Stimulated activated CD8-positive, alpha-beta memory T cell treated with anti-CD3 and anti-CD28 coated beads, Interleukin-7, amount 100 ng/mL, for 24 hours (primary cell): ENCODE measurements at places on chromosomes 13 and 19.

- no peak for DNase-seq
These were observed 1.7 kb upstream of the RASIP1 start for GRCh38 chr19:48742096-48742495.

DNA sequence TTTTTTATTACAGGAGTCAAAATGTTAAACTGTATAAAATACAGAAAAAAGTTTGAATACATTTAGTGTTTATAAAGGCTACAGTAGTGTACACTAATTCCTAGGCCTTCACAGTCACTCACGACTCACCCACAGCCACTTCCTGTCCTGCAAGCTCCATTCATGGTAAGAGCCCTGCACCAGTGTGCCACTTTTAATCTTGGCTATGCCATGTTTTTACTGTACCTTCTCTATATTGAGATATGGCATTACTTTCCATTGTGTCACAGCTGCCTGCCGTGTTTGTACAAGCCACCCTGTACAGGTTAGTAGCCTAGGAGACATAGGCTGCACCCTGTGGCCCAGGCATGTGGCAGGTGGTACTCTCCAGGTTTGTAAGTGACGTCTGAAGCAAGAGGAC lies 32.1 kb downstream of the C1QTNF9 start:
- no peak for DNase-seq

GRCh38 chr13:35764326-35765015 lies 288.0 kb upstream of the MAB21L1 start:
- no peak for DNase-seq

DNA sequence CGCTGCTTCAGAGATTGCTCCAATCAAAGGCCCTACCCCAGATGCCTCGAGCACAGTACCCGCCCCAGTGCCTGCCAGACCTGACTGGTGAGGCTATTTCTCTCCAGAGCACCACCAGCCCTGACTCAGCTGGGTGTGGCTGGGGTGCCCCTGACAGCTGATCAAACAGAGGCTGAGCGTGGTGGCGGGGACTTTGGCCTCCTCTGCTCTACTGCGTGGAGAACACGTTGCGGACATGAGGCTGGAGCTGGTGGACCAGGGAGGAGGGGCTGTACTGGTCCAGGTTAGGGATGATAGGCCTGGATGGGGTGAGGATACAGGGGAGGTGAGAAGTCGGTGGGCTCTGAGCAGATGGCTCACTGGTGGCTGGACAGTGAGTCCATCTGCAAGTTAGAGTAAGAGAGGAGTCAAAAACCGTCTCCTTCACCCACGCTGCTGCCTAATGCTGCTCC lies 3.5 kb upstream of the DOCK6 start:
- no peak for DNase-seq

- DNase-seq = no peak
These were observed 10.5 kb downstream of the STOML3 start for GRCh38 chr13:38979891-38980749.

- DNase-seq = no peak
These were observed 16.1 kb downstream of the ZNF562 start for GRCh38 chr19:9658769-9659168.

- no peak for DNase-seq
These were observed 1.9 kb downstream of the COX6B2 start for GRCh38 chr19:55352549-55353145.

- no peak for DNase-seq
These were observed at the start of gene KLK1 for GRCh38 chr19:50823389-50824042. Gene KLK1 (minus strand): TSS chr19:50823787. CDS start chr19:50823748, 39 bp downstream.

- DNase-seq = no peak
These were observed 18.9 kb upstream of the CLDN10 start for GRCh38 chr13:95533545-95534160.

- DNase-seq = no peak
These were observed 19.4 kb downstream of the CLDN10 start for GRCh38 chr13:95571941-95572340.

GRCh38 chr13:113425941-113426590 lies 27.2 kb downstream of the ADPRHL1 start:
- no peak for DNase-seq

DNA sequence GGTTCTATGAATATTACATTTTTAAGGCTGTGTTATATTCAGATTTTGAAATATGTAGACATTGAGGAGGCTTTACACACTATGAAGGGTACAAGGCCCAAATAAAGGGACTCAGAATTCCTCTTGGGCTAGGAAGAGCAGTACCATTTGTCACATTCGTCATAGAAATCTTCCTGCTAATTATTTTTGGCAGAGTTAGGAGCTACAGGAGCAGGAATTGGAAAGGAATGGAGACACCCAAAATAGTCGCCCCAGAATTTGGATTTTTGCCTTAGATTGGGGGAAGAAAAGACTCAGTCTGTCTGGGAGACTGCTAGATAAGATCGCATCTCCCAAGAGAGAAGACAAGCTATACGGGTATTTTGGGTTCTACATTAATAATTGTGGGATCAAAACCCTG lies 176.4 kb upstream of the DACH1 start:
- no peak for DNase-seq

DNA sequence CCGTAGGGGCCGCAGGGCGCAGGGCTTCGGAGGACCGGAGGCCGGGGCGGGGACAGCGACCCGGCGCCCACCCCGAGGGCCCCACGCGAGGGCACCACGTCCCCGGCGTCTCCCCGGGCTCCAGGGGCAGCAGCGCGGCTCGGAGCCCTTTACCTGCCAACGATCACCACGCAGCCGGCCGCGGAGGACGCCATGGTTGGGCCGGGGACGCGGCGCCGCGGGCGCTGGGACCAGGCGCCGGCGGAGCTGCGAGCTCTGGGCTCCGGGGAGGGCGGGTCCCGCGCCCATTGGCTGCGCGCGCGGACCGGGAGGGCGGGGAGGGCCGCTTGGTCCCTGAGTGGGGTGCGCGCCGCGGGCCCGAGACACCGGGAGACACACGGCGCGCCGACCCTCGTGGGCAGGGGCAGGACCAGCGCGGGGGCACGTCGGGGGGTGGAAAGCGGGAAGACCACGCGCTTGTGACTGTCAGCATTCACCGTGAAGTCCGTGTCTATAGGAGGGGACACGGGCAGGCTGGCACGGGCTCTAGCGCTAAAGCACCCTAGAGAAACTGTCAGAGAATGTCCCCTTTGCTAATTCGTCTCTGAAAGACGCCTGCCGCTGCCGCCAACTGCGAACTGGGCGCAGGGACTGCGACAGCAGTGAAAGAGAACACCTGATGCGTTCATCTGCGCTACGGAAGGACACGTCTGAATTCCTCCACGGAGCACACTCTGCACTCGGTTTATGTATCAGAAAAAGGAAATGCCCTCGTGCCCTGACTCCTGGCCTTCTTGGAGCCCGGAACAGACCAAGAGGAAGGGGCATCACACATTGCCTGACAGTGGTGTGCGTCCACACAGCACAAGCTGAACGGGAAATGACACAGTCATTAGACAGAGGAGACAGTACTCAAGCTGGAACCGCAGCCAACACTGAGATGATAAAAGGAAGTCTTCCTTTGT lies at the start of gene CRYL1:
Gene CRYL1, minus strand, starts transcription at position 257 of the 944 bp plus-strand sequence. Its CDS starts 63 bp downstream, at position 194.
- DNase-seq = peak; percentile 38

GRCh38 chr13:96082640-96083039 lies 7.3 kb upstream of the HS6ST3 start:
- no peak for DNase-seq

DNA sequence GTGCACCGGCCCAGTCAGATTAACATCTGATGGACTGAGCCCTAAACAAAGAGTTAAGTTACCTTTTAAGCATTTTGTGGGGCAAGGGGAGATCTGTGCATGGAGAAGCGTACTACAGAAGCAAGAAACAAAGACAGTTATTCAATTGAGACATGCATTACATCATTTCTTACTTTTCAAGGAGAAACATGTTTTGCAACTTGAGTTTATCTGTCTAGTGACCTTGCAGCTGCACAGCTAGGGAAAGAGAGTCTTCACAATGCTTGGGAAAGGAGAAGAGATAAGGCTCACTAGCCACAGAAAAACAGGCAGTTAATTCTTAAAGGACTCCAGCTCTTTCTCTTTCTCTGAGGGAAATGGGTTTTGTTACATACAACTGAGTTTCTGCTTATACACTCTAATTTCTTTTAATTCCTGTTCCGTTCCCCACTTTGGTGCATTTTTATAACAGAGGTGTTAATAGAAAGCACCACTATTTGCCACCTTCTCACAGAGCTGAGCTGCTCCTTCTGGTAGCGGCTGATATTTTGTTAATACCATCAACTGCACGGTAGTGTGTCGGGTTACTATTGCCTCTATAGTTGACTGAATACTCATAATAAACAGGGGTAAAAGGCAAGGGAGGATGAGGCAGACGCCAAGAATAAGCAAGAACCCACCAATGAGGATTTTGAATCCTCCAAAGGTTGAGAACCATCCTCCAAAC lies 55.9 kb downstream of the ZNF431 start:
- DNase-seq = no peak

DNA sequence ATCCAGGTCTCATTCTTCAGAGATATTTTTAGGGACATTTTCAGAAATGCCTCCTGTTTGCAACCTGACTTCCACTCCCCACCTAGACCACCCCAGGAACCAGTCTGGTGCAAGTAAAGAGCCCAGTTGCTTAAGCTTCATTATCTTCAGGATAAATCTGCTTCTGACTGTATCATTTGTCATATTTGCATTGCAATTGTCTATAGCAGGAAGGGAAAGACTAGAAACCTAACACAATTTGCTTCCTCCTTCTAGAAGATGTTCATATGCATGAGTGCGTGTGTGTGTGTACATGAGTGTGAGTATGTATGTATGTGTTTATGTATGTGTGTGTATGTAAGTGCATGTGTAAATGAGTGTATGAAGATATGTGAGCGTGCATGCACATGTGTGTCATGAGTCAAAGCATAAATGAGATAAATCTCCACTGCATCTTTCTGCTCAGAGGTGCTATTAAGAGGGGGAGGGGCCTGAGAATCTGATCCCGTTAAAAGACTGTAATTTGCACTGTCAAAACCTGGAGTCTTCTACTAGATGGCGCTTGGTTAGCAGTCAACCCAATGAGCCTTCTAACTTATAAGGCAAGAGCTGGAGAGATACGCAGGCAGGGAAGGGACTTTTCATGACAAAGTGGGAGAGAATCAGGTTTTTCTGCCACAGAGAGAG lies 178.8 kb upstream of the KL start:
- no peak for DNase-seq

- DNase-seq = no peak
These were observed 435.8 kb downstream of the HS6ST3 start for GRCh38 chr13:96525715-96526114.

DNA sequence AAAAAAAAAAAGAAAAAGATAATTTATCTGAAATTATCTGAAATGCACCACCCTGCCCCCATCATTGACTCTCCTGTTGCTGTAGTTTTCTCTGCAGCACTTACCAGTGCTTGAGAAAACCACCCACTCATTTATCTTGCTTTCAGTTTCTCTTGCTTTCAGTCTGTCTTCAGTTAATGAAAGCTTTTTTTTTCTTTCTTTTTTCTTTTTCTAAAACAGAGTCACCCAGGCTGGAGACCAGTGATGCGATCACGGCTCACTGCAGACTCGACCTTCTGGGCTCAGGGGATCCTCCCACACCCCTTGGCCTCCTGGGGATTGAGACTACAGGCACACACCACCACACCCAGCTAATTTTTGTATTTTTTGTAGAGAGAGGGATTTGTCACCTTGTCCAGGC lies 4.3 kb upstream of the ACP5 start:
- DNase-seq = no peak

DNA sequence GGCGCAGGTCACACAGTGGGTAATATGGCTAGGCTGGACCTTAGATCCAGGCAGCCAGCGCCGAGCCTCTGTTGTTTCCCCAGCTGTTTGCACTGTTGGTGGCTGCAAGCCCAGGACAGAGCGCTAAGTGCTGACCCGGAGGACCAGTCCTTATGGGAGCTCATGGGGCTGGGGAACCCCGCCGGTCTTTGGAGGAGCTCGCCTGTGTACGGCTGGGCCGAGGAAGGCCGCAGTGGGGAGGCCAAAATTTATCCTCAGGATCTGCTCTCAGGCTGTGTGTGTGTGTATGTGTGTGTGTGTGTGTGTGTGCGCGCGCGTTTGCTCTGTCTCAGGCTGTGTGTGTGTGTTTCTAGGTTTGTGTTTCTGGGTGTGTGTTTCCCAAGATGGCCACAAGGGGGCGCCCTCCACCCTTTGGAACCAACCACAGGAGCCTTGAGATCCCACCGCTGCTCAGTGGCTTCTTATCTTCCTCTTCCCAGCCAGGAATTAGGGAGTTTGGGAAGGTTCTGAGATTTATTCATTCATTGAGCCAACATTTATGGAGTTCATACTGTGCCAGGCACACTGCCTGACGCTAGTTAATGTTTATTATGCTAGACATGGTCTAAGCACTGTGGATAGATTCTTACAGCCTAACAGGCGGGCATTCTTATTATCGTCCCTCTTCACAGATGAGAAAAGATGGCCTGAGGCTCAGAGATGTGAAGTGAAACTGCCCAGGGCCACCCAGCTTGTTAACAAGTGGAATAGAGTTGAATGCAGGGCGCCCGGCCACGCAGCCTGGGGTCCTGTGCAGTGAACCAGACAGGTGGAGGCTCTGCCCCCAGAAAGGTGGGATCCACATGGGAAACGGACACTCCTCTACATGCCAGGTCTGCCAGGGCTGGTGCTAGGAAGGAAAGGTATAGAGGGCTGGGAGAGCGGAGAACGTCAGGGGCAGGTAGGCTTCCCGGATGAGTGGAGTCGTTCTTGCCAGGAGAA lies 13.0 kb downstream of the PGLYRP1 start:
- DNase-seq = peak; percentile 44

DNA sequence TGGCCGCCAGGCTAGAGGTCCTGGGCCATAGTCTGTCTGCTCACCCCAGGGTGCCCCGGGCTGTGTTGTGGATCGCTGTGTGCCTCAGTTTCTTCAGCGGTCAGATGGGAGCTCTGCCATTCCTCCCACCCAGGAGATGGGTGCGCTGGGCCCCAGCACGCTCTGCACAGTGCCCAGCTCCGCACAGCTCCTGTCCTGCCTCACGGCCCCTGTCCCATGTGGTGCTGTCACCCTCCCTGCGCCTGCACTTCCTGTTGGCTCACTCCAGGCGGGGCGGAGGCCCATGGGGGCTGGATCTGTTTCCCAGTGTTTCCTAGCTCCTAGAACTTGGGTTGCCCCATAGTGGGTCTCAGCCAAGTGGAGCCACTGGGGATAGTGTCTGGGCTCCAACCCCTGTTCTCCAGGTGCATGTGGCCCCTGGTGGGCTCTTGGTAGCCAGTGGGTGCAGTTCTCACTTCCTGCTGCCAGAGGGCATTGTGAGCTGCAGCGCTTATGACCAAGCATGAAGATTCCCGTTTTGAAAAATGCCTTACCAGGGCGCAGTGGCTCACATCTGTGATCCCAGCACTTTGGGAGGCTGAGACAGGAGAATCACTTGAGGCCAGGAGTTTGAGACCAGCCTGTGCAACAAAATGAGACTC lies 69.8 kb downstream of the KDM4B start:
- DNase-seq = no peak

- DNase-seq = no peak
These were observed 23.8 kb upstream of the LMO7 start for GRCh38 chr13:75612354-75612753.
